Stimulated activated CD4-positive, alpha-beta T cell treated with anti-CD3 and anti-CD28 coated beads, Interleukin-12 subunit alpha, Interleukin-12 subunit beta, amount 100 ng/mL, for 4 hours (primary cell): ENCODE measurements at places on chromosomes 13 and 19.

DNA sequence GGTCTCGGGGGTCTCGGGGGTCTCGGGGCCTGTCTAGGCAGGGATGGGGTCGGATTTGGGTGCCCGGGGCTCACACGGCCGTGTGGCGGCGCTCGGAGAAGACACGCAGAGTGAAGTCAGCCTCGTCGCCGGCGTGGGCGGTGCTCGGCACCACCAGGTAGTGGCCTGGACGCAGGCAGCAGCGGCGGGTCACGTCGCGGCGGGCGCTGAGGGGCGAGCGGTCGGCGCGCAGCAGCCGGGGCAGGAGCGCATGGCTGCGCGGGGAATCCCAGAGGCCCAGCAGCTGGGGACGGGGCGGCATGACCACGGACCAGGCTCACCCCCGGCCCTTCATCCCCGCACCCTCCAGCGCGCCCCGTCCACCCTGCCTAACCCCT lies 8.2 kb downstream of the CAPN12 start:
- peak; percentile 58 for DNase-seq

DNA sequence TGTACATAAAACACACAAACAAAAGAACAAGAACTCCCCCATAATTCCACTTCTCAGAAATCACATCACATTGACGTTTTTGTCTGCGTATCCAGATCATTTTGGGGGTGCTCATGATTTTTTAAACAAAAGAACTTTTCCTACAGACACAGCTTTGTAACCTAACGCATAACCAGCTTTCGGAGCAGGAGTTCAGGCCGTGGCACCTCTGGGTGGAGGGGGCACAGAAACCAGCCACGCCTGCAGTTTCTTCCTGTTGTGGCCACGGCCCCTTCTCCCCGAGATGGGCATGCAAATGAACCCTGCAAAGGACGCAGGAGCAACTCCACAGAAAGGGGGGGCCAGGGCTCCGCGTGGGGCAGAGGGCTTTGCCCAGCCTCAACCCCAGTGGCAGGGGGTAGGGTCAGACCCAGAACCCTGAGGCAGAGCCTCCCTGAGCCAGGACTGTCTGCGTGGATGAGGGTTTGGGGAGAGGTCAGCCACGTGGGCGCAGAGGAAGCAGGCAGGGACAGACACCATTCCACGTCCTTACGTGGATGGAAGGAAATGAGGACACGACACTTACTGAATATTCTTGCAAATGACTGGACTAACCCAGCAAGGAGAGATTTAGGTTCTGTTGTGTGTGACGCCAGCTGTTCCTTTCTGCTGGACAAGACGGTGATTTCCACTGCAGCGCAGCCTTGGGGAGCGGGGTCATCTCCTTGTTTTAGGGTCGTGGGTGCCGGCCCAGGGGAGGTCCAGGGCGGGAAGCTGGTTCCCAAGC lies 64.4 kb downstream of the RASA3 start:
- no peak for DNase-seq

GRCh38 chr13:91313581-91313980 lies 33.9 kb upstream of the MIR17HG start:
- no peak for DNase-seq

DNA sequence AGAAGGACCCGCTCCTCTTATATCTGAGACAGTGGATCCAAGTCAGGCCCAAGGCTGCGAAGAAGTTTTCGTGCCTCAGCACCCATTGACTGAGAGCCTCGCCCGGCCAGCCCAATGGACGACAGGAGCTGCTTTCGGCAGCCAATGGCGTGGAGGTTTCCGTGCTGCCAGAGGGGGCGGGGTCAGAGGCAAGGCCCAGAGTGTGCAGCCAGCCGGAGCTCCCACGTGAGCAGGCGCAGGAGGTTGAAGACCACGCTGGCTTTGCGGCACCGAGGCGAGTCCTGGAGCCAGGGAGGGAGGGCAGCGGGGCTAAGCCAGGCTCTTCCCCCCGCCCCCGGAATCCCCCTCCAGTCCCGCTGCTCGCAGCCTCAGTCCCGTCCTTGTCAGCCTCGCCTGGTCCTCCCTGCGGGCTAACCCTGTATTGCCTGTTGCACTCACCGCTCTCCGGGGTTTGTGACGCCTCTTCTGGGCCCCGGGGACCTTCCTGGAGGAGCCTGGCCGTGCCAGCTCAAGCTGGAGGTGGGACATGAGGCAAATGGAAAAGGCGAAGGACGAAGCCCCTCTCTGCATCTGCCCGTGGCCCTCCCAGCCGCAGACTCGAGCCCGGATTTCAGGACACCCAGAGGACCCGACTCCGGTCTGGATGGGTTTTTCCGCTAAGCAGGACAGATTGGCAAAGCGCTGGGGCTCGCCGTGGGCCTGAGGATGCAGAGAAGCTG lies 1.5 kb downstream of the IFNL4 start:
- no peak for DNase-seq

DNA sequence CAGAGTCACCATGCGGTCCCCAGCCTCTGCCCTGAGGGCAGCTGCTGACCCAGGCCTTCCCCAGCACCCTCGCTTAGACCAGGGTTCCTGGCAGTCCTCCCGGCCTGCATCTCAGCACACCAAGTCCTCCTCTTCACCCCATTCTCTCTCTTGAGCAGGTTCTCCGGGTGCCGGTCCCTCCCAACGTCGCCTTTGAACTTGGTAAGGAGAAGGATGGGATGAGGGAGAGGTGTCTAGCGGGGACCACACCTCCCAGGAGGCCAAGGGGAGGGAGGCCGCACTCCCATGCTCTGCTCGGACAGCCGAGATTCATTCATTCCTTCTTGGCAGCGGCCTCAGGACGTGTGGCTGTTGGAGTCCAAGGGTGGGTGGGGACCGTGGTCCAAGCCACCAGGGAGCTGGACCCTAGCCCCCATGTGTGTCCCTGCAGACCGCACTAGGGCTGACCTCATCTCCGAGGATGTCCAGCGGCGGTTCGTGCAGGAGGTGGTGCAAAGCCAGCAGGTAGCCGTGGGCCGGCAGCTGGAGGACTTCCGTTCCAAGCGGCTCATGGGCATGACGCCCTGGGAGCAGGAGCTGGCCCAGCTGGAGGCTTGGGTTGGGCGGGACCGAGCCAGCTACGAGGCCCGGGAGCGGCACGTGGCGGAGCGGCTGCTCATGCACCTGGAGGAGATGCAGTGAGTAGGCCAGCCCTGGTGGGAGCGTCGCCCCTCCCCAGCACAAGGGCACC lies 9.4 kb downstream of the ARHGEF1 start:
- DNase-seq, result no peak

DNA sequence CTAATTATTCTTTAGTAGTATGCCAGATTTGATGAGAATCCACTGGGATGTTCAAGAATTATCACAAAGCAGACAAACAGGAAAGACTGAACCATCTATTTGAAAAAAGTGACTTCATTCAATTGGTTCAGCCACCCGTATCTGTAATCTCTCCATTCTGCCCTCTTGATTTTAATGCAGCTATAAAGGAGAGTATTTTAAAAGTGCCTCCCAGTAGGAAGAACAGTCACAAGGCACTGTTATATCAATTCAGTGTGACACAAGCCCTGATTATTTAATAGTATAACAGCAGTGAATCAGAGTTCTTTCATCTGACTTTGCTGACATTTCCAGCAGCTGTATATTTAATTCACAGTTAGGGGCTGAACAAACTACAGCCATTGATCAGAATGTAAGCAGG lies 77.3 kb upstream of the SLAIN1 start:
- no peak for DNase-seq

DNA sequence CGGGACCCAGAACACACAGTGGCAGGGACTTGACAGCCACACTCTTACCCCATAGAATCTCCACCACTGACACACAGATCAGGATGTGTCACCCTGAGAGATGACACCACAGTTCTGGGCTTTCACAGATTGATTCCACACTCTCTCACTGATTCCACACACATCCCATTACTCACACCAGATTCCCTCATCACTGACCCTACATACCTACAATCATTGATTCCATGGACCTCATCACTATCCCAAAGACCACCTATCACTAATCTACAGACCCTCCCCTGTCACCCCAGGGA lies 57.6 kb upstream of the ZNF527 start:
- no peak for DNase-seq

GRCh38 chr19:18273561-18274218 lies 562 bp downstream of the IQCN start:
- DNase-seq, result no peak

DNA sequence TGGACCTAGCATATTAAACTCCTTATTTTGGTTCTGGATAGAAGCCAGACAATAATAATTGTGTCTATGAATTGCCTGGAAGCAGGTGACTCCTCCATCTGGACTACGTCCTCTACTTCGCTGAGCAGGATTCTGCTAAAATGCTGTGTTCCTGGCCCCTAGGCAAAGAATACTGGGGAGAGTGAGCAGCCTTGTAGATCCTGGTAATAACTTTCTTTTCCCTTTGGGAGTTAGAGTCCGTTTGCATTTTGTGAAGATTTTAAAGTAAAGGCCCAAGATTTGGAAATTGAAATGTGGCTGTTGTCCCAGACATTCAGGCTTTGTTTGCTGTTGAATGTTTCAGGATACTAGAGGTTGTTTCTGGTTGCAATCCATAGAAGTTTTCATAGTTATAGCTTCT lies 511.9 kb upstream of the KLF12 start:
- no peak for DNase-seq

DNA sequence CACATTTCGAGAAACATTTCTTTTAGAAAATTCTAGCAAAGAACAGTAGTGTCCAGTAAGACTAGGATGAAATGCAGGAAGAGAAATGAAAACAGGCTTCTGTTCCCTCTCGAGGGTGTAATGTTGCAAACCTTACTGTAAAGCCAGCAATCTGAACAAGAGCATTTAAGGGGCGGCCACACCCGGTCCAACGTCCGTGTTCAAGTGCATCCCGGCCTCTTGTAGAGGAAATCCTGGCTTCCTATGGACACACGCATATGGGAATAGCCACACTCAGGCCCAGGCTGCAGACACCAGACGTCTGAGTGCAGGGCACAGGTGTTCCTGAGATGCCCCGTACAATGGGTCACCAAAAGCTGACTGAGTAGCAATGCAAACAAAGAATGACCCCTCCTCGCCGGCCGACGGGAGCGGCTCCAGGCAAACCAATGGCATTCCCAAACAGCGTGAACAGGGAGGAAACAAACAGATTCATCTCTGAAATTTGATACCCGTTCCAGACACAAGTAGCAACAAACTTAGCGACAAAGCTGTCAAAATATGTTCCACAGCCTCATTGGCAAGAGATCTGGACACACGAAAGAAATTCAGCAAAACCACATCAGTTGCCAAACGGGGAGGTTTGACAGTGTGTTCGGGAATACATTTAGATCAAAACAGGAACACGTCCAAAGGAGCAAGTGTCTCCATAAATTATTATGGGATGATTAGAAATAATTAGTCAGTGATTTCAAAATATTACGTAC lies 278.6 kb upstream of the TSHZ3 start:
- no peak for DNase-seq

DNA sequence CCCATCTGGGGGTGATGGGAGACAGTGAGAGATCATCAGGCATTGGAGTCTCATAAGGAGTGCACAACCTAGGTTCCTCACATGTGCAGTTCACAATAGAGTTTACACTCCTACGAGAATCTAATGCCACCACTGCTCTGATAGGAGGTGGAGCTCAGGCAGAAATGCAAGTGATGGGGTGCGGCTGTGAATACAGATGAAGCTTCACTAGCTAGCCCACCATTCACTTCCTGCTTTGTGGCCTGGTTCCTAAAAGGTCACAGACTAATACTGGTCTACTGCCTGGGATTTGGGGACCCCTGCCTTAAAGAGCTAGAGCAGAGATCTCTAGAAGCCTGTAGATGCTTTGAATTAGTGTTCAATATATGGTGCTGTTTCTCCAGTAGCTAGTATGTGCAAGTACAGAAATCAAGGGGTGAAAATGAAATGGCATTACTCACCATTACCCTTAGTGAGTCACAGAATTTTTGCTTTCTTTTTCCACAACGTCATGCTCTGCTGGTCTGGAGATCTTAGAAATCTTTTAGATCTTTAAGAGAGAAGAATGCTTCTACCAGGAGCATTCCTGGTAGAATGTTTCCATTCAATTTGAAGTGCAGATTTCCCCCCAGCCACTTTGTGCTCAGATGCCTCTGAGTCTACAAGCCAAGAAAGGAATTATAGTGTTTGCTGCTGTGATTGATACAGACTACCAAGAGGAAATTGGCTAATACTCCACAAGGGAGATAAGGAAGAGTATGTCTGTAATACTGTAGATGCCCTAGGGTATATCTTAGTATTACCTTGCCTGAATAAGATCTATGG lies 2301.2 kb downstream of the PCDH9 start:
- no peak for DNase-seq

- DNase-seq, result no peak
Observed at GRCh38 chr13:94811753-94812152, 99.4 kb upstream of the SOX21 start.

GRCh38 chr19:41599175-41599966 lies 23.4 kb downstream of the CEACAM21 start:
- DNase-seq, result no peak

- DNase-seq, result no peak
Observed at GRCh38 chr13:76830805-76831204, 55.4 kb downstream of the KCTD12 start.

GRCh38 chr13:27124571-27124970 lies 47.0 kb downstream of the USP12 start:
- DNase-seq, result no peak

DNA sequence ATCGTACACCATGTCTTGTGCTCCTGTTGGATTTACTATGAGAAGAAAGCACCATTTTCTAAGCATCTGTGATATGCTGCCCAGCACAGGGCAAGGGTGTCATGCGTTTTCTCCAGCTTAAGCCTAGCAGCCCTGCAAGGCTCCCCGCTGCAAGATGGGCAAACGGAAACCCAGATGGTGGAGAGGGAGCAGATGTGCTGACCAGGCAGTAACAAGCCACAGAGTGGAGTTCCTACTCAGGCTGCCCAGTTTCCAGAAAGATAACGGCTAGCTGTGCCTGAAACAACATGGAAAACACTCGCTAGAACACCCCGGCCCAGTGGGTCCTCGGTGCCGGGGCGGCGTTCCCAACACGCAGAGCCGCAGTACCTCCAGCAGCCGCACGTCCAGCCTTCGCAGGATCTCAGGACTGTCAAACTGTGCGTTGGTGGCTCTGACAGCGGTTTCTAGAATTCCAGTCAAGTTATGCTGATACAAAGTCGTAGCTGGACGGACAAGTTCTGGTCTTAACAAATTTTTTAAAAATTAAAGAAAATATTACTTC lies 68.4 kb downstream of the TUBGCP3 start:
- DNase-seq, result no peak

DNA sequence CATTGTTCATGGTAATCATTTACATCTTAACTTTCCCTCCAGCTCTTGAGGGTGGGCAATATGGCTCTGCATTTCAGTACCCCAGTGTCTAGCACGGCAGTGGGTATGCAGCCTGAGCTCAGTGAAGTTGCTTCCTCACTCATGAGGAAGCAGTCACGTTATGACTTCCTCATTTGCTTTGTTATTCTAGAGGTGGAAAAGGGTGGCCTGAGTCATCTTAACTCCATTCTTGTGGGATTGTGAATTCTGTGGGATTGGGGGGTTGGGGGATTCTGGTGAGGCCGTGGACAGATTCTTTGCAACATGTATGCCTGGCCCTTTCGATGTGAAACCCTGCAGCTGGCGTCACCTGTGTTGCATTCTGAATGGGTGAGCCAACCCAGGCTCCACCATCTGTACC lies 406.7 kb upstream of the ZNF507 start:
- DNase-seq, result no peak

GRCh38 chr19:16892436-16892835 lies 3.6 kb downstream of the F2RL3 start:
- DNase-seq, result no peak

- DNase-seq, result no peak
Observed at GRCh38 chr19:55720801-55721200, 17.4 kb downstream of the NLRP9 start.
